Thoracic aorta (tissue), 2 donors: ENCODE measurements at places on chromosomes 11 and 22. TPM values are rescaled to one million over a fixed set of nuclear protein-coding genes. Genes with fewer than 3 reads are reported as not detected.

DNA sequence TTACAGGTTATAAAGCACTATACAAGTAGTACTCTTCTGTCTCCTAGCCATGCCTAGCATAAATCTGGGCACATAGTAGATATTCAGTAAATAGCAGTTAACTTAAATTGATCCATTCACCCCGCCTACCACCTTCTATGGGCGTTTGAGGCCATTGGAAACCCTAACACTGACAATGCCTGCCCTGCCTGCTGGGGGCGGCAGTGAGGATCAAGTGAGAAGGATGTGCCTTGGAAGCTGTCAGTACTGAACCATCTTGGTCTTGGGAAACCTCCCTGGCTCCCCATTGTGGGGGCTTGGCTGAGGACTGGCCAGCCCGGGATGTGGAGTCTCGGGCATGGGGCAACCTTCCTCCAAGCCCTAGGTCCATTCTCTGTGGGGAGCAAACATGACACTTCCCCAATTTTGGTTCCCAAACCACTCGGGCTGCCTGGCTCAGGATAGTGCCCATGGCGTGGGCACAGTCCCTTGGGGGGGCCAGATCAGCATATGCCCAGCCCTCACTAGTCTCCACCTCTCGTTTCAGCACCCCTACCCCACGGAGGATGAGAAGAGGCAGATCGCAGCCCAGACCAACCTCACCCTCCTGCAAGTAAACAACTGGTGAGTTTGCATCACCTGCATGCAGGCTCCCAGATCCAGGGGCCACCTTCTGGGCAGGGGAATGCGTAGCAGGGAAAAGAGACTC lies 67.4 kb downstream of the FEZ1 start:
- DNase-seq: no peak

DNA sequence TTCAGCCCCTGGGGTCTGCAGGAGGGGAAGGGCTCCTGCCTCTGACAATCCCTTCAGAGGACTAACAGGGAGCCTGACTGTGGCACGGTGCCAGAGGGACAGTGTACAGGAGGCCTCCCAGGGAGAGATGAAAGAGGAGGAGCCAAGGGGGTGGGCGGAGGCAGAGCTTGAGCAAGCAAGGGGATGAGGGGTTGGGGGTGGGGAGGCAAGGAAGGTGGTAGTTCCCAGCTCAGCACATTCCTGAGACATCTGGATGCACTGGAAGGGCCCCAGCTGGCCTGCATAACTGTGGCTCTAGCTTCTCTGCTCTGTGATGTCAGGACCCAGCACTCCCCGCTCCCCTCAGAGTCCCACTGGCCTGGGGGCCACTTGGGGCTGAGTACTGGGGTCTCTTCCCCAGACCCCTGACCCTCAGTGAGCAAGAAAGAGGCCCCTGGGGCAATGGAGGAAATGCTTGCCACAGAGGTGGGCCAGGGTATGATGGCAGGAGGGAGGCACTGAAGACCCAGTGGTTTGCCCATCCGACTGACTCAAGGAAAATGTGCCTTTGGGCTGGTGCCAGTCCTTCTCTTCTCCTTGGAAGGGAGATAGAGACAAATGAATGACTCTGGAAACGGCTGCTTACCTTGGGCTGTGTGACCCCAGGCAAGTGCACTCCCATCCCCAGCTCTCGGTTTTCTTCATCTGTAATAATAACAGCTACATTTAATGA lies 13.3 kb downstream of the CREB3L1 start:
- DNase-seq: no peak

- no peak for DNase-seq
Observed at GRCh38 chr11:95304777-95305176, 73.8 kb upstream of the SESN3 start.

DNA sequence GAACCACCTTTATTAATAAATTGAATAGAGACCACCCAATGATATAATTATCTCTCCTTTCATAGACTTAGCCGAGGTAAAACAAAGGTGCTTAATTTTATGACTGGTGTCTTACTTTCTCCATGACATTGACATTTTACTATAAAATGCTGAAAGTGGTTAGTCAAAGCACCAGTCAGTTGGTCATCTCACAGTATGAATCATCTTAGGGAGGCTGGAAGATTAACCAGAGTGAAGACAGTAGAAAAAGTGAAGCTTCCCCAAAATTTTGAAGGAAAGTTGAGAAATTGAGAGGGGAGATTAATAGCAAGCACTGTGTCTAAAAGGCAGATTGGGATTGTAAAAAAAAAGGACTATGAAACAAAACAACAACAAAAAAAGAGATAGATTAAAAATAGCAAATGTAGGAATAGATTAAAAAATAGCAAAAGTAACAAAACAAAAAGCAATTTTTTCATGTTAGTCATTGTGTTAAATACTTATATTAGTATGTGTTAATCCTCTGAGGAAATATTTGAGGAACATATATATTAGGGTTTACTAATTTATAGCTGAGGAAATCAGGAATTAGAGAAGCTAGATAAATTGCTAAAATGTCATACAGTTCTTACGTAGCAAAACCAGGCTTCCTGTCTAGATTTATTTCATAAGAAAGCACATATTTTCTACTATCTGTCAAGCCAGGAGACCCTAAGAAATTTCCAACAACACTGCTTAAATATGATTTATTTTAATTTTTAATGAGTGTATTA lies 557.3 kb upstream of the ANO5 start:
- no peak for DNase-seq

DNA sequence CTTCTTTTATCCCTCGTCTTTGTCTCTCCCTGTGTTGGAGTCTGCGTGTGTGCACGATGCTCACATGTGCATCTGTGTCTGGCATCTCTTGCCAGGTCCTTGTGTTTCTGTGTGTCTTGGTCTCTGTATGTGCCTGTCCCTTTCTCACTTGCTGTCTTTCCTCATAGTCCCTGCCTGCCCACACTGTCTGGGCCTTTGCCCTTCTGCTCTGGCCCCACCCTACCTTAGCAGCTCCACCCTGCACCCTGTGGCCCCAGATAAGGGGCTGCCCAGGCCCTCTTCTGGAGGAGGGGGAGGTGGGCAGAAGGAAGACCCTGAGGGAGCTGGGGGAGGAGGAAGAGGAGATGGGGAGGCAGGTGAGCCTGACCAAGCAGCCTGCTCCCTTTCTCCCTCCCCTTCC lies 2.8 kb downstream of the EHBP1L1 start:
- DNase-seq: no peak

GRCh38 chr22:25420925-25421904 lies 143.3 kb upstream of the GRK3 start:
- DNase-seq: no peak

GRCh38 chr11:35166369-35167360 lies 27.7 kb downstream of the CD44 start:
- peak; percentile 65 for DNase-seq

DNA sequence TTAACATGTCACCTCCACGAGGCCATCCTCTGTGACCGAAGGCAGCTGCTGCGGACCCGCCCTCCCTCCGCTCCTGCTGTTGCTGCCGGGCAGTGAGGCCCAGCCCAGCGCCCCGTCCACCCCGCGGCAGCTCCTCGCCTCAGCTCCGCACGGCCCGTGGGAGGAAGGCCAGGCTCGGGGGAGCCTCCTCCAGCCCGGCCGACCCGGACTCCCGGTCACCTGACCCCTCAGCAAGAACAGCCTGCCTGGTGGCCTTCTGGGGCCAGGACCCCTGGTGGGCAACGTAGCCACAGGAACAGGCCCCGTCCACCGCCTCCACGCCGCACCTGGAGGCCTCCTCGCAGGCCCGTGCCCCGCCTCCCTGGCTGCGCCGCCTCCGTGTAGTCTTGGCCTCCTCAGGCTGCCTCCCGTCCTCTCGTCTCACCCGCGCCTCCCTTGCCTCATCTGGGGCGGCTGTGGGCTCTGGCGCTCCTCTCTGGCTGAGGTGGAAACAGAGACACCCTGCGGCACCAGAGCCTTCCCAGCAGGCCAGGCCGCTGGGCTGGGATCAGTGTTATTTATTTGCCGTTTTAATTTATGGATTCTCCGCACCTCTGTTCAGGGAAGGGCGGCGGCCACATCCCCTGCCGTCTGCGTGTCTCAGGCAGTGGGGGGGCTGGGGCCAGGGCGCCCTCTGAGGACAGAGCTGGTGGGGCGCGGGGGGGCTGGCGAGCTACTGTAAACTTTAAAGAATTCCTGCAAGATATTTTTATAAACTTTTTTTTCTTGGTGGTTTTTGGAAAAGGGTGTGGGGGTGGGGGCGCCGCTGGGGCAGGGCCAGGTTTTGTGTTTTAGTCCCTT lies 25.4 kb downstream of the MOB2 start:
- DNase-seq: no peak

The ZP1 gene
- not detected for total RNA-seq

The OR51B2 gene
- not detected for total RNA-seq

- DNase-seq: no peak
Observed at GRCh38 chr11:2205981-2206690, 34.5 kb upstream of the TH start.

- no peak for DNase-seq
Observed at GRCh38 chr11:3626250-3626960, 15.4 kb downstream of the ART5 start.

DNA sequence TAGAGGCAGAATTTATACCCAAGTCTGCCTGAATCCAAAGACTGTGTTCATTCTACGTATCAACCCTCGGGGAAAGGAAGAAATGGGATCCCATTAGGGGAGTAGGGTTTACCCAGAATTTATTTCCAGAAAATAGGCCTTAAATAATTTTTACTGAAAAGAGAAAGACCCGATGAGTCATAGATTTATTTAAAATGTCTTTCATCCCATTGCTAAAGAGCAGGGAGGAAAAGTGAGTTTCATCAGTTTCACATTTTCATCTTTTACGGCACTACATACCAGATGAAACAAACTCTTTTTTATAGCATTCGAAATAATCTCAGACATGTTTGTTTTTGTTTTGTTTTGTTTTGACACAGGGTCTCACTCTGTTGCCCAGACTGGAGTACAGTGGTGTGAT lies 31.3 kb downstream of the SLC1A2 start:
- no peak for DNase-seq

DNA sequence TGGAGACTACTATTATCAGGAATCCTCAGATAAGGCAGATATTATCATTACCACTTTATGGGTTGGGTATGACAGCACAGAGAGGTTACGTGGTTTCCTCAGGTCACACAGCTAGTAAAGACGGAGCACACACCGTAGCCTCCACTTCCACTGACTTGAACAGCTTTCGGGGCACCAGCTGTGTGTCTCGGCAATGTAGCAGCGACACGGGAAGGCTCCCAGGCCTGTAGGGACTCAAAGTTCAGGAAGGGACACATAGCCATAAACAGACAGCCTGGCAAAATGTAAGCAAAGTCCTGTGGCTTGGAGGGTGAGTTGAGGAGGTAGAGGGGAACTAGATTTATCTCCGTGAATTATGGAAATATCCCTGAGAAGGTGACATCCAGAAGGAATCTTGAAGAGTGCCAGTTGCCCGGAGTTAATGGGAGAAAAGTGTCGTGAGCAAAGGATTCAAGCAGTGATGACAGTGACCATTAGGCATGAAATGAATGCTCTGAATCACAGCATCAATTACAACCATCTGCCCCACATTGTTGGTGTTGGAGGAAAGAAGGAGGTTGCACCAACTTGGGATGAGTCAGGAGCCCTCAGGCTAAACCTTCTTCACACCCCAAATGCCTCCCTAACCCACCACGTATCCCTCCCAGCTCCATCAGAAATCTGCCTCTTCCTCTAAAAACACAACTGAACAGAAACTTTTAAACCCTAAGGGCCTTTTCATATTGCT lies 106.7 kb upstream of the ASPHD2 start:
- DNase-seq: no peak

The KRTAP5-8 gene
- not detected for total RNA-seq

GRCh38 chr22:22099833-22100812 lies 117.5 kb upstream of the TOP3B start:
- DNase-seq: no peak

DNA sequence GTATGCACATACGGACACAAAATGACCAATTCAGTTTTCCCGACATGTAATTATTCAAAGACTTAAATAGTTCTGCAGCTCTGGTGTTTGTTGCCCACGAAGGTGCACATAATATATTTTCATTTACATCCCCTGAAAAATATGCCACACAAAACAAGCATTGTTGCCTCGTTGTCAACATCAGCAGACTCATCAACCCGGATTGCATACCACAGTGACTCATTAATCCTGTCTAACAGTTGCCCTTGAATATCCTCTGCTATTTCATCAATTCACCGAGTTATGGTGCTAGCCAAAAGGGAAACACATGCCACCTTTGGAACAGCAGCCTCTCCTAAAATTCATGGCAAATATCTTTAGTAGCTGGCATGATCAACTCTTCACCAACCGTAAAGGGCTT lies 582.2 kb downstream of the LRRC4C start:
- no peak for DNase-seq

DNA sequence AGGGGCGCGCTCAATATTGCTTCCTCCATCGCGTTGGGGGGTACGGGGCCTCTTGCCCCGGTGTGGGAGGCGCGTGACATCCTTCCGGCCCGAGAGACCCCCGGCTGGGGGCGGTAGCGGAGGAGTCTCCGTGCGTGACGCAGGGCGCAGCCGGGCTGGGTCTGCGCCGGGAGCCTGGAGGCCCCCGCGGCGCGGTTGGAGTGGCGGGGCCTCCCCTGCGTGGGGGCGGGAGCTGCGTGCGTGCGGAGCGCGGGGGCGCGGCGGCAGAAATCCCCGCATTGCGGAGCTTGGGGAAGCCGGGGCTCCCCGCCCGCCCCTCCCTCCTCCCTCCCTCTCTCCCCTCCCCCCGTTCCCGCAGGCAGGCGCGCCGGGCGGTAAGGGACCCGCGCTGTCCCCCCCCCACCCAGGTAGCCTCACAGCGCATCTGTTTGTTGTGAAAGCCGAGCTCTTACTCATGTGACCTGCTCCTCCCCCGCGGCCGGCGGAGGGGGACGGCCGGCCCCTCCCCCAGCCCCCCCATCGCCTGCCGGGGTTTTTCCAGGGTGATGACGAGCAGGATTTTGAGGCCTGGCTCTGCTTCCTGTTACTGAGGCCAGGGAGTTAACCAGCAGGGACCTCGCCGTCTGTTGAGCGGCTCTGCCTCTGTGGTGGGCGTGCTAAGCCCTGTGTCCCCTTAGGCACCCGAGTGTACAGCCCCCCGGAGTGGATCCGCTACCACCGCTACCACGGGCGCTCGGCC lies 1.6 kb downstream of the PIM3 start:
- peak; percentile 55 for DNase-seq

DNA sequence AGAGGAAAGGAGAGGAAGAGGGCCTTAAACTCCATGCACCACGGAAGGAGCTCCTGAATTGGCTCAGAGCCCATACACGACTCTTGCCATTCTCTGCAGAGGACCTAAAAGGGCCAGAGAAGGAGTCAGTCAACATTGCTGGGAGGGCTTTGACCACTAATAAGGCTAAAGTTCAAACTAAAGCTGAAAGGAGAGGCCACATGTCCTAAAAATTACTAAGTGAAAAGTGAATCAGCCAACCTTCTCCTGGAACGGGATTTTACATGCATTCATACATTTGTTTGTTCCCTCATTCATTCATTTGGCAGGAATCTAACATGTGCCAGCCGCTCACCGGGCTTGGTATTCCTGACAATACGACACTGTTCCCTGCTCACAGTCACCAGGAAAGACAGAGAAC lies 10.5 kb downstream of the CLMP start:
- no peak for DNase-seq

The BTBD18 gene
- not detected for total RNA-seq

The ANGPTL5 gene
- 2.0 TPM for total RNA-seq

DNA sequence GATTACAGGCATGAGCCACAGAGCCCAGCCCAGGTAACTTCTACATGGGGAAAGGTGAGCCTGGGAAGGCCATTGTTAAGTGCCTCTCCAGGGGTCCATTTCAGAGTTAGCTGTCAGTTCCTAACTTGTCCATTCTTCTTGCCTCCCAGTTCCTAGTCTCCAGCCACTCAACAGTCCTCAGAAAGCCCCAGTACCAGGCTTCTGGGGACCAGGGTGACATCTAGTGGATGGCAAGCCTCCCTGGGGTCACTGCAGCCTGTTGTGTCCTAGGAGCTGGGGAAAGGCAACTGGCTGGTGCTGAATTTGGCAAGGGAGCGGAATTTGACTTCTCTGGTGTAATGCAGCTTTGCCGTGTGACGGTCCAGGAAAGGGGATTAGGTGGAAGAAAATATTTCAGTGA lies 2.1 kb downstream of the LGALS12 start:
- DNase-seq: no peak

The P2RY2 gene
- total RNA-seq: 3.5 TPM
